ENCODE measurements at places on chromosomes 2 and 18.

- no peak for DNase-seq
These were observed 43.6 kb downstream of the KIAA2012 start for GRCh38 chr2:202116691-202117090.

DNA sequence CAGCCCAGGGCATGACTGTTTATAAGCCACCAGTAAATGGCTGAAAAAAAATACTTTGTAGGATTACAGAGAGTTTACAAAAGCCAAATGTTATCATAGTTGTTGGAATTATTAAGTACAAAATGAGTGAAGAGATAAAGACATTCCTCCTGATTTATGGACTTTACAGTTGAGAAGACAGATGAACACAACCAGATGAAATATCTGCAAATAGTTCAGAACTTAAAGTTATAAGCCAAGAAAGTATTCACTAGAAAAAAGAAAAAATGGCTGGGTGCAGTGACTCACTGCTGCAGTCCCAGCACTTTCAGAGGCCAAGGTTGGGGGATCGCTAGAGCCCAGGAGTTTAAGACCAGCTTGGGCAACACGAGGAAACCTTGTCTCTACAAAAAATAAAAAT is 11.2 kb downstream of the PMAIP1 start:
- no peak for DNase-seq

DNA sequence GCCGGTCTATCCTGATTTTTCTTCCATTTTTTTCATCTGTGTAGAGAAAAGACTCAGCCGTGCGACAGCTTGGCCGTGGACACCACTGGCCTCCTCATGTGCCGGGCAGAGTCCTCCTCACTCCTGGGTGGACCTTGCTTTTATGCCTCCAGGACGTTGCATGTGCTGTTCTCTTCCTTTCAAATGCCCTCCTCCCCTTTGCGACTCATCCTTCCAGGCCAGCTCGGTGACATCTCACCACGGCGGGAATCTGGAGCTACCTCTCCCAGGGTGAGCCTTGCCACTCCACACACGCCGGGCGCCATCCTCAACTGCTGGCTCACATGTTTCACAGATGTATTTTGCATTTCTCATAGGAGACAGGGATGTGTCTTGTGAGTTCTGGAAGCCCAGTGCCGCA is 198.5 kb upstream of the HDAC4 start:
- peak; percentile 9 for DNase-seq

GRCh38 chr2:20421988-20422370 is 24.9 kb upstream of the RHOB start:
- peak; percentile 84 for DNase-seq

GRCh38 chr2:176272870-176273459 is 3.7 kb downstream of the MTX2 start:
- DNase-seq, result no peak

- DNase-seq, result no peak
These were observed 5.8 kb upstream of the MYOM1 start for GRCh38 chr18:3225588-3225987.

DNA sequence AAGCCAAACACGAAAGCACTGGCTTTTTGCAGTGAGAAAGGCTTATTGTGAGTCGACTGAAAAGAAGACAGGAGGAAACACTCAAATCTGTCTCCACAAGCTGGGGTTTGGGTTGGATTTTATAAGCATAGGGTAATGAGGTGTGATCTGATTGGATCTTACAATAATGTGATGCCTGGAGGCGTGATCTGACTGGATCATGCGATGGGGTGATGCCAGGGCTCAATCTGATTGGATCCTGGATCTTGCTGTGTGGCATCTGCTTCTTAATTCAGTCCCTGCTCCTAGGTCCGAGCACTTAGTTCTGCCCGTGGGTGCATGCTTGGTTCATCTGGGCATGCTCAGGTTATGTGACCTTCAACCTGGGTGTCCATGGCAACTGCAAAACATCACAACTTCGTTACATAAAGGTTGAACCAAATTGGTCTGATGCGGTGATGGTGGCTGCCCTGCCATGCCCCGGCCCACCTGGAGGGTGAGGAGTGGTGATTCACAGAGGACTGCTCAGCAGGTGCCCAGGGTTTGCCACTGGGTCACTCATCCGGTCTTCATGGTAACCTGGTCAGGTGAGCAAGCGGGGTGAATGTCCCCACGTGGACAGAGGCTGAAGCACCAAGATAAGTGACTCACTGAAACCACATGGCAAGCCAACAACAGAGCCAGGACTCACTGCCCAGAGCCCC is 111.0 kb downstream of the KCNF1 start:
- peak; percentile 78 for DNase-seq

DNA sequence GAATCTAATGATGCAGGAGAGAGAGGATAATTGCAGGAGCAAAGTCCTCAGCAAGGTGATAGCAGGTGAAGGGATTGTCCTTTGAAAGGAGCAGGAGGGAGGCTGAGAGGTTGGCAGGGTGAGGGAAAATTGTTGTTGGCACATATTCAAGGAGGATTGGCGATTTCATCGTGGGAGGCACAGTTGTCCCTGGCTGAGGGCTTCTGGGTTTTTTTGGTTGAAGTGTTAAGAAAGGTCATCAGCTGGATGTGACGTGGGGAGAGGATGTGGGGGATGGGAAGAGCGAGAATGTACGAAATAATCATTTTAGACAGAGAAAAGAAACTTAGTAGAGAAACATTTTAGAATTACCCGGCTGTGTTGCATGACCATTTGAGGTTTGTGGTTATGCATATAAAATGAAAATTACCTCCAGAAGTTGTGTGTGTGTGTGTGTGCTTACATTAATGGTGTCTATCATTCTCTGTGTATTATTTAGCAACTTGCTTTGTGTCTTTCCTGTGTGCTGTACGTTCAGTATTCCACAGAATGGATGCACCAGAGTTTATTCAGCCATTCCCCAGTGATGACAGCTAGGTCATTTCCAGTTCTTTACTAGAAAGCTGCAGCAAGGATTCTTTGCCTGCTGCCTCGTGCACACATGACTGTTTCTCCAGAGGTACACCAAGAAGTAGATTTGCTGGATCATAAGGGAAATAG is 67.6 kb downstream of the SDC1 start:
- DNase-seq, result peak; percentile 65

DNA sequence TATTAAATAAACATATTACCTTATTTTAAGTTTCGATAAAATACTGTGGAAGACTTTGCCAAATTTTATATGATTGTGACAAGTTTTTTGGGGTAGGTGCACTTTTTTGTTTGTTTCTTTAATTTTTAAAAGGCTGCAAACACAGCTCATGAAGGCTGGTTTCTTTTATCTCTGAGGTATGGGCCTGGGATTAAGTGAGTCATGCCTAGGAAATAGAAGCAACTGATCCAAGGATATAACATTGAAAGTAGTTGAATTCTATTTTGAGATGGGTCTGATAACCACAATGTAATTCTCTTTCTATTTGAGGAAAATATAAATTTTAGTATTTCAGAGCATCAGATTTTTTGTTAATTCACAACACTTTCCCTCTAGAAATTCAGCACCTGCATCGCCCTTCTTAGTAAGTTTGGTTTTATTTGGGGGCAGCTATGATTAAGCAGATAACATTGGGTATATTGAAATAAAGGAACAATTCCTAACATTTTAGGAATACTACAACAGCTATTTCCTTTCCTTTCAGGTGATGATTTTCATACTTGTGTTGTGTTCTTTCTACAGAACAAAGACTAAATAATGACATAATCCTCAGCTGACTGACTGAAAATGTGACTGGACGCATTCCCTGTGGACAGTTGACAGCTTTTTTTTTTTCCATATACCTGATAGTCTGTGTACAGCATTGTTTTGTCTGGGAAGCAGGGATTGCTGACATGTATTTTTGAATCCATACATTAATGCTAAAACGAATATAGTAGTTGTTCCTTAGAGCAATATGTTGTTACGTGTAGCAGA is 16.8 kb downstream of the RBM45 start:
- DNase-seq, result no peak

GRCh38 chr2:59889305-59889704 is 664.1 kb downstream of the BCL11A start:
- no peak for DNase-seq

- no peak for DNase-seq
These were observed 28.2 kb downstream of the SERTAD2 start for GRCh38 chr2:64625299-64626145.

DNA sequence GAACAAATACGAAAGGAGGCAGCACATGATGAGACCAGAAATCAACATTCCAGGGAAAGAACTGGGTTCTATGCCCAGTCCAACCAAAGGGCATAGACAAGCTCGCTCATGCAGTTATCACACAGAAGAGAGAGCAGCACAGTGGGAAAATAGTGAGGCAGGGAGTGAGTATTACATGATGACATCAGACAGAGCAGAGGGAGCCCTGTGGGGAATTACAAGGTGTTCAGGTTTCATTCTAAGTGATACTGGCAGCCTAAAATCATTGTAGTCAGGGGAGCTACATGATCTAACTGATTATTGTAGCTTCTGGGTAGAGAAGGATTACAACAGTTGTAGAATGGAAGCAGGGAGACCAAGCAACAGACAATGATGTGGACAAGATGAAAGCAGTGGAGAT is 658.5 kb downstream of the ARHGAP15 start:
- no peak for DNase-seq

- no peak for DNase-seq
These were observed 155.3 kb upstream of the MYO3B start for GRCh38 chr2:170022692-170023091.

DNA sequence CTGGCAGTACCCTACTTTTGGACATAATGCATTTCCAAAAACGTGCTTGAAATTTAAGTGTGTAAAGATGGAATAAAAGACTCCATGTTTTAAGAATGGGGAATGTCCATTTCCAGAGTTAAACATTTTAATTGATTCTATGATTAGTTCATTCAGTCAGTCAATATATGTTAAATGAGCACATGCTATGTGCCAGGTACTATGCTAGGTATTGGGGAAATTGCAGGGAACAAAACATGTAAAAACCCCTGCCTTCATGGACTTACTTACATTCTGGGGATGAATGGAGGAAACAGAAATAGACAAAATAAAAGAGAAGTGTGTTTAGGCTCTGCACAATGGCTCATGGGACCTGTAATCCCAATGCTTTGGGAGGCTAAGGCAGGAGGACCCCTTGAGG is 288.6 kb downstream of the MTX2 start:
- DNase-seq, result no peak

- DNase-seq, result no peak
These were observed 60.5 kb upstream of the CABYR start for GRCh38 chr18:24078391-24078790.

DNA sequence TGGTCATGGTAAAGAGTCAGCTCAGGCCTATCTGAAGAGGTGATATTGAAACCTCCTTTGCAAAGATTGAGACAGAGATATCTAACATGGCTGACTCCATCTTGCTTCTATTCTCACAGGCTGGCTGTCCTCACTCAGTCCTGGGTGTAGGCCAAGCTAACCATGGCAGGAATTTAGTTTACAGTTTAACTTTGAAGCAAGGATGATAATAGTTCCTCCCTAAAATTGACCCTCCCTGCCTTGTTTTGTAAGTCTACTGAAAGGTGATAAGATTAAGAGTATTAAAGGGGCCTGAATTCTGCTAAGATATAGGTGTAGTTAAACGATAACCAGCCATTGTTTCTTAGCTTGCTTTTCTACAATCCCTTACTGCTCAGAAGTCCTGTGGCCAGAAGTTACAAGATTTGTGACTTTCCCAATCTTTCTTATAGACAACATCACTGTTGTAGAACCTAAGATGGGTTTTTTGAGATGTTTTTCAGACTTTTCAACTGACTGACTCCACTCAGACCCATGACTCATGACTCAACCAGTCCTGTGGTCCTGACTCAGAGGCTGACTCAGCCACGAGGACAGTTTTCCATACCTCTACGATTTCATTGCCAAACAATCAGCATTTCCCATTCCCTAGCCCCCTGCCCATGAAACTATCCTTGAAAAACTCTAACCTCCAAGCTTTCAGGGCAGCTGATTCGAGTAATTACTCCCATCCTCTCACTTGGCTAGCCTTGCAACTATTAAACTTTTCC is 195.7 kb upstream of the SESTD1 start:
- peak; percentile 11 for DNase-seq

- no peak for DNase-seq
These were observed 777.6 kb upstream of the SOX11 start for GRCh38 chr2:4914551-4914950.

- DNase-seq, result no peak
These were observed 99.5 kb downstream of the RBMS1 start for GRCh38 chr2:160394153-160394552.

DNA sequence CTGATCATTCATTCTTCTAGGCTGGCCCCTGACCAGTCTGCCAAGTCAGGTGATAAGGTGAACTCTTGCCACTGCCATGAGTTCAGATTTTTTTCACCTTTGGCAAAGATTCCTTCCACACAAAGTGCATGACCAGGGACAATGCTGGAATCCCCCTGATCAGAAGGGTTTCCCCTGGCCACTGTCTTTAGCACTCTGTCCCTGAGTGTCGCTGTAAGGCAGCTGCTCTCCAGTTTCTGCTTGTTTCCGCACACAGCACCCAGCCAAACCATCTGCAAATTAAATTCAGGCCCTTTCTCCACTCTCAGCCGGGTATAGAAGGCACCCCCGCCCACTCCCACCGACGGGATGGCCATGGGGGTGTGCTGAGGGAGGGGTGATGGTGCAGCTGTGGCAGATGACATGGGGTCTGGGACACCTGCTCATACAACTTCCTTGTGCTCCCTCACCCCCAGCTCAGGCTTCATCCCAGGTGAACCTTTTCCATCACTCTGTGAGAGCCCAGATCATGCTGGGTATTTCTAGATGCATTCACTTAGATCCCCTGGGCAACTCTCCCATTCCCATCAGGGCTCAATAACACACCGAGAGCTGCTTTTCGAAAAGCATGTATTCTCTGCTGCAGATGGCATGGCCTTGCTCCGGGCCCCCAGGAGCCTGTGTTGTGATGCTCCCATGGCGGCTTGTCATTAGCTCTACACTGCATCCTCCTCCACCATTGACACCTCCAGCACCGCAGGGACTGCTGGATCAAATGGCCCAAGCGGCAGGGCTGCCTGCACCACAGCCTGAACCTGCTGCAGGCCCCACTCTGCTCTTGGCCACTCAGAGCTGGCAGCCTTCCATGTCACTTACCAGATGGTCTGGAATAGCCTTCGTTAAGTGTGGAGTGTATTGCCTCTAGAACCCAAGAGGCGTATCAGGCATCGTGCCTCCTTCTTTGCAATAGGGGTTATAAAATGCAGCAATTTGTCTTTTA is 52.3 kb upstream of the ROCK2 start:
- no peak for DNase-seq

DNA sequence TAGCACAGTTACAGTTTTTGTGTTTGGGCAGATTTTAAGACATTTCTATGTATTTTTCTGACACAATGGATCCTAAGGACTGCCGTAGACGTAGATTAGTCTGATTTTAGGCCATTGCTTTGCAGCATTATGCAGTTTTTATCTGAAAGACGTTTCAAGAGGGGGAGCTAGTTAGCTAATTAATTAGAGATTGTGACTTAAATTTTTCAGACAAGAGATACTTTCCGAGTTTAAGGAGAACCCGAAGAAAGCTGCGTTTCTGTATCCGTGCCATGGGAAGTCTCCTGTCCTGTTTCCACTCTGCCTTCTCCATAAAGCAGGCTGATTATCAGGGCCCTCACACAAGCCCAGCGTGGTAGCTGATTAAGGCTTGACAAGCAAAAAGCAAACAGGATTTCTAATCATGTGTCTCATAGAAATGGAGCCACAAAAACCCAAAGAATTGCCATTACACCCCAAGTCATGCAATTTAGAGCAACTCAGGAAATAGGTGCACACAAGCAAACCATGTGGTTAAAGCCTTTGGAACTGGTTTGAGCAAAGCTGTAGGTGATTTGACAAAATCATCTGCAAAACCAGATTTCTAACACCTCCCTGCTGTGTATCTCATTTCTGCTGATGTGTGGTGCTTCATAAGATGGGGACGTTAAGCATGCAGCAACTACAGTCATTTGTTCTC is 808.1 kb downstream of the RNF144A start:
- DNase-seq, result peak; percentile 72

GRCh38 chr2:105861200-105861599 is 116.5 kb downstream of the NCK2 start:
- DNase-seq, result no peak
